Epithelial cell of proximal tubule (primary cell): ENCODE measurements at places on chromosomes 11 and 22. TPM values are rescaled to one million over a fixed set of nuclear protein-coding genes. Genes with fewer than 3 reads are reported as not detected.

DNA sequence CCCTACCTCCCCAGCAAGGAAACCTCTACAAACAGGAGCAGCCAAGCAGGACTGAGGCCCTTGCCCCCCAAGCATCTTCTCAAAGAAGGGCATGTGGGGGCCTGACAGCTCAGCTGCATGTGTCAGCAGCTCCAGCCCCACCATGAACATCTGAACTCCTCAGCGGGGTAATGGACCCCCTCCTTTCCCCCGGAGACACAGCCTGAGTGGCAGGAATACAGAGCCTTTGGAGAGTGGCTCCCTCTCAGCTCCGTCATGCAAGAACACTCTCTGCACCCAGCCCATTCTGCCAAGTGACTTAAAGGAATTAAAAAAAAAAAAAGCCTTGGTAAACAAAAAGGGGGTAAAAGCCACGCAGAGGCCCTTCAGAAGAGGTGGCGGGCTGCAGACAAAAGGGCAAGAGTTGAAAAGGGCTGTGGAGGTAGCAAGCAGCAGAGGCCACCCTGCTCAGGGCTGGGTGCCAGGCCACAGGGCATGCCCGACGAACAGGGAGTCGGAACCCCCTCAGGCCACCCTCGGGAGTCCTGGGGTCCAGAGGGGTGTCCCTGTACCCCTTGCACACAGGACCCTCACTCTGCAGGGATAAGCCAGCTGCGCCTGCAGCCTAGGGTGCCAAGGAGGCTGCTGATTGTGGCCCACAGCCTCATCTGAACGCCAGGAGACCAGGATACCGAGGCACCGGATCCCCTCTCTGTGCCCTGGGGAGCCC lies 62.5 kb downstream of the MACROD1 start:
- no peak for DNase-seq

- no peak for DNase-seq
Observed at GRCh38 chr11:12962306-12962705, 46.8 kb upstream of the RASSF10 start.

DNA sequence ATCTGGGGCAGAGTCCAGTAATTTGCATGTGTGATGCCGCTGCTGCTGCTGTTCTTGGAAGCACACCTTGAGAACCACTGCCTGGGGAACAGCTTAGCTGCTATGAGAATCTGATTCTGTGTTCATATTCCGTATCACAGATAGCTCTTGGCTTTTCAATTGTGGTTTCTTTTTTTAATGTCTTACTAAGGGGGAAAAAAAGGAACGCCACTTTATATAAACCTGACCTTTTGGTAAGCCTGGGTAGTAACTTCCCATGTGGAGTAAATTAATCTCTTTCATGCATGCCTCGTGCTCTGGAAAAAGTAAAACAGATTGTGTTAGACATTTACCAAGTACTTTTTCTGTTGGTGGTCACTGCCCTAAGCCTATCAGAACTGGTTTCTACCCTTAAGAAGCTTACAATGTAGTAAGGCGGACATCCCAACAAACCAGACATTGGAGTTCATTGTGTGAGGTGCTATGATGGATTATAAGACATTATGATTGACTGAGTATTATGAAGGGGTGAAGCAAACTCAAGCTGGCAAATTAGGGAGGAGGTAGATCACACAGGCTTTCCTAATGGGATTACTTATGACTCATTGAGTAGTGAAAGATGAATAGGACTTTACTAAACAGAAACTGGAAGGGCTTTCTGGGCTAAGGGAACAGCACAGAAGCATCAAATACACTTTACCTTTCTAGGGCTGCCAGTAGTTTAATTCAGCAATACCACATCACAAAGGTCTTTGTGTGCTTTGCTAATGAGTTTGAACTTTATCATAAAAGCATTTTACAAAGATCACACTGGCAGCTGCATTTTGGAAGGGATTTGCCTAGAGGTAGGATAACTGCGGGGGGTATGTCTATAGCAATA lies 64.7 kb downstream of the MAML2 start:
- no peak for DNase-seq

GRCh38 chr11:79121351-79121750 lies 319.5 kb downstream of the TENM4 start:
- DNase-seq = no peak

DNA sequence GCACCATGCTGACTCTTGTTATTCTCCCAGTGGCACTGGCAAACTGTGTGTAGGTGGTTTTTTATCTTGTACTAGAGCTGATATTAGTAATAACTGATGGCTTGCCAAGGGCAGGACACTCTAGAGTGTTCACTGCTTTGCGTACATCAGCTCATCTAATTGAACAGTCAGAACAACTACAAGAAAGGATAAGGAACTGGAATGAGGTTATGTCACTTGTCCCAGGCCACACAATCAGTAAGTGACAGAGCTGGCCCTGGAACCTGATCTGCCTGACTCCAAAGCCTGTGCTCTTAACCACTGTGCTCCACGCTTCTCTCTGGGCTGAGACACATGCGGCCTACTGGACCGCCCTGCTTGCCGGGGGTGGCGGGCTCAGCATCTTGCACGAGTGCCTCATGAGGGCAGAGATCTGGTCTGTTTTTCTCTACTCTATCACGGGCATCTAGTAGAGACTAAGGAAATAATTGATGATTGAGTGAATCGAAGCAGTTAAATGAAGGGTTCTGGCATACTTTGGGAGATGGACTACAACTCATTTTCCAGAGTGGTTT lies 155.9 kb upstream of the SORL1-AS1 start:
- DNase-seq = no peak

DNA sequence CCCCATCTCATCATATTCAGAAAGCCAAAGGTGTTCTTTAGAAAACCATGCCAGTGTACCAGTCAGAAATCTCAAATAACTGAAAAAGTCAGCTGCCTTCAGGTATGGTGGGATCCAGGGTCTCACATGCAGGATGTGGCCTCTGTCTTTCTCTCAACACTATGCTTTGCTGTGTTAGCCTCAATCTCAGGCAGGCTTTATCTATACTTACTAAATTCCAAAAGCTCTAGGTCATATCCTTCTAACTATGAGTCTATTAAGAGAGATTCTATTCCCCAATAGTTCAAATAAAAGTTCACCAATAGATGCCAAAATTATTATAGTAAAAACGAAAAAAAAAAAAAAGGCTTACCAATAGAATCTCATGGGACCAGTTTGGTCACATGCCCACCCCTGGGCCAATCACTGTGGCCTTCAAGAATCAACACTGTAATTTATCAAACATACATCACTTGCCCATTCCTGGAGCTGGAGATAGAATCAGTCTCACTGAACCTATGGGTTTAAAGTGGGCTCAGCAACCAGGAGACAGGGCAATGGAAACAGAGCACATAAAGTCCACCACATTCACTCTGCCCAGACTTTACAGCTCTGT lies 38.0 kb upstream of the APLNR start:
- no peak for DNase-seq

DNA sequence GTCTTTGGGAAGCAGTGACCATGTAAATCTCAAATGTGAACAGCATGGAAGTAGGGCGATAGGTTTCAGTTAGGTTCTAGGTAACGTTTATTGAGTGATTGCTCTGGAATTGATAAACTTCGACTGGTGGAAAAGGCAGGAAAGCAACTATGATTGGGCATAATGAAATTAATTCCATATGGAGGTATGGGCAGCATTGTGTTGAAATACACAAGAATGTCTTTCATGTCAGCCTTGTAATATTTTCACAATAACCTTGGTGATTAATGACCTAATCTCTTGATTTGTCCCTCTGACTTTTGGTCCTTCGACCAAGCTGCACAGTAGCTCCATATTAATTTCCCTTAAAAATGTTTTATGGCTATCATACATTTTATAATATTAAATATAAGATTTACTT lies 2.8 kb downstream of the CEP57 start:
- DNase-seq = no peak

DNA sequence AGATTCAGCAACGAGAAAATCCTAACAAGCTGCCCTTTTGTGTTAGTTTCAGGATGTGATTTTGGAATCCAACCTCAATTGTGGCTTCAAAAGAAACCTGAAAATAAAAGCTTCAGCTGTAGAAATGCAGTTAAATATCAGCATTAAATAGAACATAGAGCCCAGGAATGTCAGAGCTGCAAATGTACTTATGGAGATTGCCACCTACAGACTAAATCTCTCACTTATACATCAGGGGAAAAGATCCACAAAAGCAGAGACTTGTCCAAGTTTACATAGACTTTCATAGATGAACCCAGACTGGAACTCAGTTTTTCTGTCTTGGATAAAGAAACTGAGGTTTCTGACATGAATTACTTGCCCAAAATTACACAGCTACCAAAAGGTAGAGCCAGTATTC lies 446.6 kb downstream of the DLG2 start:
- no peak for DNase-seq

- DNase-seq = no peak
Observed at GRCh38 chr11:132981131-132981956, 551.0 kb downstream of the OPCML start.

GRCh38 chr11:23995891-23996290 lies 501.0 kb upstream of the LUZP2 start:
- DNase-seq = no peak

Gene FADS1
- 64.6 and 100 TPM in 2 replicates for total RNA-seq

Gene ISX
- total RNA-seq = not detected in 2 replicates

GRCh38 chr22:20738394-20739089 lies 35.4 kb upstream of the SERPIND1 start:
- DNase-seq = no peak

Gene RELT
- total RNA-seq = 9.1 and 12.1 TPM in 2 replicates

GRCh38 chr11:104661471-104661870 lies 236.8 kb downstream of the CASP12 start:
- no peak for DNase-seq

DNA sequence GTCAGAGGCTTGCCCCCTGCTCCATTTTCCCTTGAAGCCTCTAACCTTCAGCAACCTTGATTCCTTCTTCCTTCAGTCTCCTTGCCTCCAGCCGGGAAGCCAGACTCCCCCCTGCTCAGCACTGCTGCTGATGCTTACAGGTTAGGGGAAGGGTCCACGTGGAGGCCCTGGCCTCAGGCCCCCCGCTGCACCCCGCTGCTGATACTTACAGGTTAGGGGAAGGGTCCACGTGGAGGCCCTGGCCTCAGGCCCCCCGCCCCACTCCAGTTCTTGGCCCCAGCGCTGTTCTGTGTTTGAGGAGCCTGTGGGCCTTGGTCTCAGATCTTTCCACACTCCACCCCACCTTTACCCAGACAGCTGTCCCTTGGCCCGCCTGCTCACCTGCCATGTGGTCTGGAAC lies 25.6 kb upstream of the PKNOX2 start:
- DNase-seq = no peak

- no peak for DNase-seq
Observed at GRCh38 chr11:71499125-71499524, 27.9 kb upstream of the KRTAP5-7 start.

- no peak for DNase-seq
Observed at GRCh38 chr11:72584939-72585597, 89.2 kb downstream of the PDE2A start.

Gene SCGB1D2
- not detected in 2 replicates for total RNA-seq

DNA sequence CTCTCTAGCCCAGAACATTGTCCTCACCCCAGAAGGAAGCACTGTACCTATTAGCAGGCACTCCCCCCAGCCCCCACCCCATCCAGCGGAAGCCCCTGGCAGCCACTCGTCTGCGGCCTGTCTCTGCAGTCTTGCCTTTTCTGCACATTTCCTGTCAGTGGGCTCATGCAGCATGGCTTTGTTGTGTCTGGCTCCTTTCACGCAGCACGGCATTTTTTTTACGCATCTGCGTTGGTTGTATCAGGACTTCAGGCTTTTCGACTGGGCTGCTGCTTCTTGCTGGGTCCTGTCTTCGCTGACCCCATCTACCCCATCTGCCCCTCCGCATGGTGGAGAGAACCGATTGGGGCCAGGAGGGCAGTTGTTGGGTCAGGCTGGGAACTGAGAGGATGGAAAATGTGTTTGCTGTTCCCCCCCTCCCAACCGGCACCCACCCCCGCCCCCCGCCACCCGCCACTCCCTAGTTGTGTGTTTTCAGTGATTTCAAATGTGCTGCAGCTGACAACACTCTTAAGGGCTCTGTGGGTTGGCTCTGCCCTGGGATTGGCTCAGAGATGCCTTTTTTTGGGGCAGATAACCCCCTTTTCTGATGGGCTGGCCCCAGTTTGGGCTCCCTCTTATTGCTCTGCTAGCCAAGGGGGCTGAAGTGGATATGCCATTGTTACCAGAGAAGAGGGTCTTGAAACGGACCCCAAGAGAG lies 110.0 kb downstream of the KIAA1671 start:
- DNase-seq = no peak

GRCh38 chr11:70952191-70952590 lies 300.2 kb downstream of the SHANK2 start:
- no peak for DNase-seq

GRCh38 chr11:74020539-74020938 lies 11.7 kb upstream of the UCP3 start:
- DNase-seq = no peak

Gene LAMTOR1
- total RNA-seq = 149 and 156 TPM in 2 replicates

DNA sequence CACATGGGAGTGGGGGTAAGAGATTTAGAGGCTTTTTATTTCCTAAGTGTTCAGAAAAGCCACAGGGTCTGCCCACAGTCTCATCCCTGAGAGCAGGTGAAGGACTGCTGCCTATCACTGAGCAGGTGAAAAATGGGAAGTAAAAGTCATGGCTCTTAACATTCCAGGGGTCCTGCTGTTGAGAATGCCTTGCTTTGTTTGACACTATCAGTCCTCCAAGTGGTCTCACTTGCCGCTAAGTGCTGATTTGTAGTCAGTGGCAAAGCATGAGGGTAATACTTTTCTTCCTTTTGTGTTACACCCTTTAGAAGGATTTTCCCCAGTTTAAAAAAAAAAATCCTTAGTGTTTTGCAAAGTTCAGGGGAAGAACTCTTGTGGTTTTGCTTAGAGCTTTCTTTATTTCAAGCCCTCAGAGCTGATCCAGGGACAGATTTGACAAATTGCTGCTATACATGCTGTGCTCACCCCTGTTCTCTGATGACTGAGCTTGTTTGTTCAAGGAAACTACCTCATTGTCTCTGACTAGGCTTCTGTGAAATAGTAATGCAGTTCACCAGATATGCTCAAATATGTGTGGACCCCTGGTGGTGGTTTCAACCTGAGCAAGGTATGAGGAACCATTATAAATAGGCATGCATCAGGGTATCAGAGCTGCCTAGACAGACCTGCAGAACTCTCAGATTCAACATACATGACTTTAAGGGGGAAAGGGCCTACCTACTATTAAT lies 141.0 kb downstream of the ARHGAP42 start:
- no peak for DNase-seq

GRCh38 chr11:66345316-66345649 lies 379 bp upstream of the BRMS1 start:
- no peak for DNase-seq

DNA sequence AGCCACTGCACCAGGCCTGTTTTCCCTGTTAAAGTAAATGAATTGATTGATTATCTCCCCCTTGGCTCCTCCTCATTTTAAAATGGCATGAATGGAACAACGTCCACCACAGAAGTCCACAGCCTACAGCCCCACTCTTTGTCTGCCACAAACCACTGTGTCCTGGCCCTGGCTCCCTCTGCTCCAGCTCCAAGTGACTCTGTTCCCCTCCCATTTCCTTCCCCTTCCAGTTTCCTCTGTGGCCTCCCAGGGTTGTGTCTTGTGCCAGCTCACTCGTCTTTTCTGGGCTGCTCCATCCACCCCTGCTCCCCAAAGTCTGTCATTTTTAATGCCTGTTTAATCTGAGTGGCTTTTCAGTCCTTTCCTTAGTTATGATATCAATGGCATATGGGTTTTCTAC lies 52.4 kb upstream of the CD5 start:
- DNase-seq = no peak

Gene SHANK2
- 9.5 and 10.9 TPM in 2 replicates for total RNA-seq
